ENCODE measurements at places on chromosomes 12 and 14. TPM values are rescaled to one million over a fixed set of nuclear protein-coding genes. Genes with fewer than 3 reads are reported as not detected.

- DNase-seq = no peak
Measured at GRCh38 chr14:33414041-33414440, 475.4 kb downstream of the NPAS3 start.

DNA sequence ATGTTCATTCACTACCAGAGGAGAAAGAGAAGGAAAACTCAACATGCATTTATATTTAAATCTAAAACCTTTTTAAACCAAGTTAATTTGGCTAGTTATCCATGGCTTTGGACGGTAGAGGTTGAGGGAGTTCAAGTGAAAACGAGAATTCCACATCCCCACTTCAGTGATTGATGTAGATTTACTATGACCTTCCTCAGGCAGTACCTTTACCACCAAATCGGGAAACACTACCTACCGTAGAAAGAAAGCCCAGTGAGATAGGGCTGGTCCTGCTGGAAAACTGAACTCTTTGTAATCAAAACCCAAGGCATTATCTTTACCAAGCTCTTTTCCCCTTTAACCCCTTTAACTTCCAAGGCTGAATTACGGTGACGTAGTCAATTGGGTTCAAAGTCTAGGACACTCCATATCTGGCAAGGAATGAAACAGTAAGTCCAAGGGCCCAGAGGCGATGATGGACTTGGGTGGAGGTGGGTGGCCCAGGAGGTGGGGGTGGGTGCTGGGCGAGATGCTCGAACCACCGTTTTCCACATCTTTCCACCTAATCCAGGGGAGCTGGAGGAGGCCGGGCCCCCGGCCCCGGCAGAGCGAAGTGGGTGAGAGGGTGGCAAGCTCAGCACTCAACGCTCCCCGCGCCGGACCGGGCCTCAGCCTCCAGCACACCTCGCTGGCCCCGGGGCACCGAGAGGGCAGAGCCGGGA, 618 bp downstream of the SEC23A start:
- DNase-seq = peak; percentile 97

DNA sequence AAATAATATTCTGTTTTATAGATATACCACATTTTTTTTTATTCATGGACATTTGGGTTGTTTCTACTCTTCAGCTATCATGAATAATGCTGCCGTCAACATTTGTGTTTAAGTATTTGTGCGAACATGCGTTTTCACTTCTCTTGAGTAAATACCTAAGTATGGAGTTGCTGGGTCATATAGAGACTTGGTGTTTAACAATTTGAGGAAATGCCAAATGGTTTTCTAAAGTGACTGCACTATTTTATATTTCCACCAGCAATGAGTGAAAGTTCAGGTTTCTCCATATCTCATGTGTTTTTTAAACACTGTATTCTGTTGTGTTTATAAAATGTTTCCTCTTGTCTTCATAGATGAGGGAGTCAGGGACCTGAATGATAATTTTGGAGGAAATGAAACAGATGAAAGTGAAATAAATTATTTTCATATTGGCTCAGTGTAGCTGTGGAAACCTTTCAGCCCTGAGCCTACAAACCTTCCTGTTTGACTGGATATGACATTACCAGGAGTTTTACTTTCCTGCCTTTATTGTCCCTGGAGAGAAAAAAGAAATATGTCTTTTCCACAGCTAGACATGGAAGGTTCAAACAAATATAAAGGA, 26.3 kb downstream of the DAAM1 start:
- DNase-seq = no peak

KRT72 gene
- polyA plus RNA-seq = 2.0 TPM

IL31 gene
- polyA plus RNA-seq = not detected

DNA sequence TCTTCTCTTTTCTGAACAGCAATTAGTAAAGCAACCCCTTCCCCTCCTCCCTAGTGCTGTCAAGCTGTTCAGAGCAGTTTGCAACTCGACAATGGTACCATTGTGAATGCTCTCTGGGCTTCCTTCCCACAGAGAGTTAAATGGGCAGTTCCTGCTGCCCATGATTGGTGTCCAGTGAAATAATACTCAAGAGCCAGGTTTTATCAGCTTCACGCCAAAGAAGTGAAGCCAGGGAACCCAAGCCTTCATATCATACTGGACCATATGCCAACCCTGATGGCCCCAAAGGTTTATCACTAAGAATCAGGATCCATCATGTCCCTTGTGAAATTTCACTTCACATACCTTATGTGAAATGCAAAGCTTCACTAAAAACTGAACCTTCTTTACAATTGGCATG, 24.7 kb downstream of the INSM2 start:
- DNase-seq = no peak

DNA sequence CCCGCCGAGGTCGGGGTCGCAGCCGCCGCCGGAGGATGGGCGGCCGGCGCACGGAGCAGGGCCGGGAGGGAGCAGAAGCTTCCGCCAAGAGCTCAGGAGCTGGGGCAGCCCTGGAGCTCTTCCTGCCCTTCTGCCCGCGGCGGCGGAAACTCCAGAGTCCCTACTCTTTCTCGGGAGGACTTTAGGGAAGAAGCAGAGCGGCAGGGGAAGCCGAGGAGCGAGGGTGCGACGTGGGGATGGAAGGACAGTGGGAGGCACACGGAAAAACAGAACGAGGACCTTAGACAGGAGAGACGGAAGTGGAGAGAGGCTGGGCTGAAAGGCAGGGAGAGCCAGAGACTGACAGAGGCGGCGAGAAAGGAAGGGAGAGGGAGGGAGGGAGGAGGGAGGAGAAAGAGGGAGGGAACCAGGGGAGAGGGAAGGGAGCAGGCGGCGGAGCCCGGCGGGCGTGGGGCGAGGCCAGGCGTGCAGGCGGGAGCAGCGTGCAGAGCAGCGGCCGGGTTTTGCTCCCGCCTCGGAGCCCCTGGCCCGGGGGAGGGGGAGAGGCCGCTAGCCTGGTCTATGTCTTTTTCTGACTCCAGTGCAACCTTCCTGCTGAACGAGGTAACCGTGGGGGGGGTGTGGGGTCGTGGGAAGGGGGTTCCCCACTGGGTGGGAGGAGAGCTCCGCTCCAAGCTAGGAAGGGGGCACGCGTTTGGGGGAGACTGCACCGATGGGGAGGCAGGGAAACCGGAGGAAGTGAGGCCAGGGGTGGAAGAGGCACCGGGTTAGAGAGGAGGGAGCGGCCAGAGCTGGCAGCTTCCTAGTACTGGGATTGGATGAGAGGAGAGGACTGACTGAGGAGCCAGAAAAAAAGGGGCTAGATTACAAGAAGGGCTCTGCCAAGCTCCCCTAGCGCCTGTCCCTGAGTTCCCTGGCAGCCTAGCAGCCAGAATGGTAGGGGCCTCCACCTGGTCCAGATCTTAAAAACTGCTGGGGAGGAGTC, 2.9 kb upstream of the CACNB3 start:
- DNase-seq = peak; percentile 84

VWF gene
- polyA plus RNA-seq = 13.8 TPM

DIO3 gene
- 5.9 TPM for polyA plus RNA-seq

DNA sequence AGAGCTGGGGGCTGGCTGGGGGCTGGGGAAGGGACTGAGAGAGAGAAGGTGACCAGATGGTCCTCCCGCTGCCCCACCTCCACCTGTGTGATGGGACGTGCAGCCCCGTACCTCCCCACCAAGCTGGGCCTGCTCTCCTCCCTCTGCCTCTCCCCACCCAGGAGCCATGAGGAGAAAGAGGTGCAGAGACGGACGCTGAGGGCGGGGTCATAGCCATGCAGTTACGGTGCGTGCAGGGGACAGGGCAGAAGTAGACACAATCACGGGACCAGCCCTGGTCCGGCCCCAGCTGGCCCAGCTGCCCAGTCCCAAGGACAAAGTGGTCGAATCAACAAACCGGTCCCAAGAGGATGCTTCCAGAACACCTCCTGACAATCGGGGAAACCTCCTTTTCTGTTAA, 33.2 kb downstream of the RFLNA start:
- DNase-seq = no peak

DNA sequence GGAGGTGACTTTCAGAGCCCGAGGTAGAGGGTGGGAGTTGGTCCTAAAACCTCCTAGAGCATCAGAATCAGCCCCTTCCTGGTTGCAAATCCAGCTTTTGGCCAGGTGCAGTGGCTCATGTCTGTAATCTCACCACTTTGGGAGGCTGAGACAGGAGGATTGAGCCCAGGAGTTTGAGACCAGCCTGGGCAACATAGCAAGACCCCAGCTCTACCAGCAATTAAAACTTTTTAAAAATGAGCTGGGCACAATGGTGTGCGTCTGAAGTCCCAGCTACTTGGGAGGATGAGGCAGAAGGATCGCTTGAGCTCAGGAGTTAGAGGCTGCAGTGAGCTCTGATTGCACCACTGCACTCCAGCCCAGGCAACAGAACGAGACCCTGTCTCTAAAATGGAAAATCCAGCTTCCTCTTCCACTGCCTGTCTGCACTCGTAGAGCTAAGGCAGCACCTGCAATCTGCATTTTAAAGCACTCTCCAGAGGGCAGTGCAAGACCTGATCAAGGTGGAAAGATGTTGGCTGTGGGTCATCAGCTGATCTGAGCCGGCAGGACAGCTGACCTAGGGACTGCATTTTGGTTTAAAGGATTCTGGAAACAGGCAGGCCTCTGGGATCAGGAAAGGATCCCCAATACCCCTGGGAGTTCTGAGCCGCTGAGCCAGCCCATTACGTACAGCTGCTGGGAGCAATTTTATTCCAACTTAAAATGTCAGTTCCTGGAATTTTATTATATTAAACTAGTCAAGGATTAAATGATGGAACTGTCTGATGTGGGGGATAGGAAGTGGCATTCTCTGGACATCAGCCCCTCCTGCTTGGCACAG, 1.8 kb upstream of the TESC start:
- DNase-seq = no peak

DNA sequence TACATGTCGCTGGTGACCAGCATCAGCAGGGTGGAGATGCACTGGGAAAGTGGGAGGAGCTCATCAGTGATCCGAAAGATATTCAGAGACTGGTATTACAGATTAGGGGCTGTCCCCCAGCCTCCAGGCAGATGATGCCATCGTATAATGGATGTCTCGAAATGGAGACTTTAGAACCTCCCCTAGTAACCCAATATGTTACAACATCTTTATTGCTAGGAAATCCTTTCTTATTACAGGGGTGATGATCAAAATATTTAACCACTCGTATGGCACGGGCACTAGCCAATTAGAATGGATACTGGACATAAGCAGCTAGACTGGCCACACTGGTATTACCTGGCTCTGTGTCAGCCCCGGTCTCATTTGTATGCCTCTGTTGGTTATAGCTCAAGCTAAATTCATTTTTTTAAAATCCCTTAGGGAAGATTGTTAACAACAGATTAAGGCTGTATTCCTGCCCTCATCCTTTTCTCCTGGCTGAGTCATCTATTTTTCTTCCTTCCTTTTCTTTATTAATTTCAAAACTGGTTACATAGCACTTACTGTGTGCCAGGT, 10.8 kb upstream of the CEBPE start:
- DNase-seq = no peak

B4GALNT1 gene
- 2.4 TPM for polyA plus RNA-seq

- no peak for DNase-seq
Measured at GRCh38 chr12:81209012-81209411, 131.1 kb downstream of the ACSS3 start.

GRCh38 chr14:71411285-71411595, 504.0 kb downstream of the PCNX1 start:
- DNase-seq = no peak

SERPINA1 gene
- polyA plus RNA-seq = 1,712 TPM

ERO1A gene
- 43.0 TPM for polyA plus RNA-seq

AICDA gene
- 1.0 TPM for polyA plus RNA-seq

DNA sequence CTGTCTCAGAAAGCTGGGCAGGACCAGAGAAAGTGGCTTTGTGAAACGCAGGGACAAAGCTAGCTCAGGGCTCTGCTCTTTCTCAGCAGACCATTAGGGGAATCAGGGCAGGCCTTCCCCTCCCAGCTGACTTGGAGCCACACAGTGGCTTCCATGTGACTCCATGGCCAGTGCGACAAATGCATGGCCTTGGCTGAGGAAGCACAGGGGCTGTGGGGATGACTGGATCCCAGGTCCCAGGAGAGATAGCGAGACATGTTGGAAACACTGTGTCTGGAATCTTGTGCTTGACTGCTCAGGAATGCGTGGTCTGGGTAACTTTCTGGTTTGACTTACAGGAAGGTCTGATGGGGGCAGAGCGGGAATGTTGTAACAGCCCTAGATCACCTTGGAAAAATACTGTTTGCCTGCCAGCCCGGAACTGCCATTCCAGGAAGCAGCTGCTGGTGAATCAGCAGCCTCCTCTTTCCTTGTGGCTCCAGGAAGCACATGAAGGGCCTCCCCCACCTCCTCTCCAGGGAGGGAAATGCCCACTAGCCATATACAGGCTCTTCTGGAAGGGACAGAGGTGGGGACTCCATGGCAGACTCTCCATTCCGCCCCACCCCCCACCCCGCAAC, 133.5 kb upstream of the HIF1A start:
- DNase-seq = peak; percentile 74

STRAP gene
- polyA plus RNA-seq = 95.5 TPM

RFX4 gene
- 0.13 TPM for polyA plus RNA-seq

- DNase-seq = no peak
Measured at GRCh38 chr14:91146661-91147060, 32.8 kb downstream of the DGLUCY start.

- no peak for DNase-seq
Measured at GRCh38 chr12:53761306-53761705, 9.5 kb upstream of the CISTR start.

GRCh38 chr14:72614365-72614764, 279.5 kb downstream of the DPF3 start:
- DNase-seq = no peak

DNA sequence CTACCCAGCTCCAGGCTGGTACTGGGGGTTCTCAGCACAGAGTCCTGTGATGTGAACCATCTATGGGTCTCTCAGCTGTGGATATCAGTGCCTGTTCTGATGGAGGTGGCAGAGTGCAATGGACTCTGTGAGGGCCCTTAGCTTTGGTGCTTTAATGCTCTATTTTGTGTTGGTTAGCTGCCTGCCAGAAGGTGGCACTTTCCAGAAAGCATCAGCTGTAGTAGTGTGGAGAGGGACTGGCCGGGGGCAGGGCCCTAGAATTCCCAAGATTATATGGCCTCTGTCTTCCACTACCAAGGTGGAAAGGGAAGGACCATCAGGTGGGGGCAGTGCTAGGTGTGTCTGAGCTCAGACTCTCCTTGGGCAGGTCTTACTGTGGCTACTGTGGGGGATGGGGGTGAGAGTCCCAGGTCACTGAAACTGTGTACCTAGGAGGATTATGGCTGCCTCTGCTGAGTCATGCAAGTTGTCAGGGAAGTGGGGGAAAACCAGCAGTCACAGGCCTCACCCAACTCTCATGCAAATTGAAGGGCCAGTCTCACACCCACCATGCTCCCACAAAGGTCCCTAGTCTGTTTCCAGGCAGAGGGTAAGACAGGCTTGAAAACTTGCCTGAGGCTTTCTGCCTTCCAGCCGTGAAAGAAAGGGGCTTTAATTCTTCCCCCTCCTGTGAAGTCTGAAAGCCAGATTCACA, 878.1 kb downstream of the C12orf50 start:
- no peak for DNase-seq

GRCh38 chr12:27511723-27512045, 12.3 kb upstream of the PPFIBP1 start:
- no peak for DNase-seq
